ENCODE measurements at places on chromosomes 2 and 18.

DNA sequence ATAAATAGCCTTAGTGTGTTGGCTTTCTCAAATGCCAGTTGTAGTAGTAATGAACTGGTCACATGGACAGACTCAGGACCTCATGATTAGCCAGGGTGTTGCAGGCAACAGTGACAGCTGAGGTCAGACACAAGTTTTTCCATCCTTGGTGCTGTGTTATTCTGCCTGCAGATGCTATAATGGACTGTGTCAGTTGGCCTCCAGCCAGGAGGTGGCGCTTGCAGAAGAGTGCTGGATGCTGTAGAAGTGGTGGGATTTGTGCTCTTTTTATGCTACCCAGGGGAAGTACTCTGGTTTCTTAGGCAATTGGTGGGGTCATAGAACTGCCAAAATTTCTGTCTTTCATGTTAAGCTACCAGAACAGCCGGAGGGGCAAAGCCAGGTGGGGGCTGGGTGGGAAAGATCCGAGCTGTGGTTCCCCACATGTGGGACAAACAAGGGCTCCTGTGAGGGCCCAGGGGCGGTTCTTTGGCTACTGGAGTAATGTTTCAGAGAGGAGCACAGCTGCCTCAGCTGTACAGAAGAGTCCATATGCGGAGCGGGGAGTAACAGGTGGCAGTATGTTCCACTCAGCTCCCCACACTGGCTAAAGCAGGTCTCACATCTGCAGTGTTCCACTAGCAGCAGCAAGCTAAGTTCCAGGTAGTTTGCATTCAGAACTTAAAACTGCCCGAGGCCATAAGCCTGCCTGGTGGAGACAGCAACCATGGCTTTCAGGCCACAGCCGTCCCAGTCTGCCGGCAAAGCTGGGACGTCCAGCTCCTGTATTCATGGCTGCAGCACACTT, 104.4 kb downstream of the GULP1 start:
- no peak for DNase-seq

- DNase-seq = no peak
Measured at GRCh38 chr2:113174376-113174750, 592 bp downstream of the PSD4 start.

DNA sequence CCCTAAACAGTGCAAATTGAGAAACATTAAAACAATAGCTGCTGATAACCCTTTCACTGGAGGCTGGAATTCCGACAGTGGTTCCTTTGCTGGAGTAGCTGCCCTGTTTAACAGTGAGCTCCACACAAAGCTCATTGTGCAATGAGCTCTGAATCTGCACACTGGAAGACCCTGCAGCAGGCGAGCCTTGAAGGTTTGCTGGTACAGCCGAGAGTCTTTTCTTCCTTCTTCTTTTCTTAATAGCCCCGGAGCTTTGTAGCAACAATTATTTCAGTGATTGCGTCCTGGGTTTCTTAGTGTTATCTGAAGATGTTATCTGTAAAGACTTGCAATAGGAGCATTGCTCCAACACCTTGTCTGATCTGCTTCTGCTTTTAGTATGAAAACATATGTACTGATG, 50.8 kb upstream of the CXCR4 start:
- no peak for DNase-seq

DNA sequence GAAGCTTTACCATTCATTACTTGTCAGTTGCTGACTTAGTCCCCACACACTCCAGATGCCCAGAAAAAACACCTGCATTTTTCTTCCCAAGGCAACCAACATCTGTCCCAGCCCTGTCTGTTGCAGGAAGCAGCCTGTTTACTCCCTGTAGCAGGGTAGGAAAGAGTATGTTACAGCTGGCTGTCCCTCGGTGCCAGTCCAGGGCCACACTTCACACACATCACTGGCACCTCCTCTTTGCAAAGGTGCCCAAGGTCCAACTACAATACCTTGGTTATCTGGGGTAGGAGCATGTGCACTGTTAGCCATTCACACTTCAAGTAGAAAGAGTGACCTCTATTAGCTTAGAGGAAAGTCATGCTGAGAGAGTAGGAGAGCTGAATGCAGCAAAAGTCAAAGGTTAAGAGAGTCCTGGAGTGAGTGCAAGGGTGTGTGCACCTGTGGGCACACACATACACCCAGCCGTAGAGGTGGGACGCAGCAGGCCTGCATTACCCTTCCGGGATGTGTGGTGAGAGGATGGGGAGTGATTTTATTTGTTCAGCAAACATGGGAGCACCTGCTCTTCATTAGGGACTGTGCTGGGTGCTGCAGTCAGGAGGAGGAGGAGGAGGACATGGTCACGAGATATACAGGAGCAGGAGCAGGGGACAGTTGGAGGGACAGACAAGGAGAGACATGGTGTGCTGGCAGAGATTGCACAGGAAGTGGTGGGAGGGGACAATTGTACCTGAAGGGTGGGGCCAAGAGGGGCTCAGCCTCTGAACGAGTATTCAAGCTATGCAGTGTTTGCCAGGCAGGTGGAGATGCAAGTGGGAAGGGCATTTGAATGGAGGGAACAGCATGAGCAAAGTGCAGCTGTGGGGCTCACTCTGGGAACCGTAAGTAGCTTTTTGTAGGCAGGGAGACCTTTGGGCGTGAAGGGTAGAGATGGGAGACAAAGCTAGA, 69.8 kb downstream of the TSN start:
- no peak for DNase-seq

DNA sequence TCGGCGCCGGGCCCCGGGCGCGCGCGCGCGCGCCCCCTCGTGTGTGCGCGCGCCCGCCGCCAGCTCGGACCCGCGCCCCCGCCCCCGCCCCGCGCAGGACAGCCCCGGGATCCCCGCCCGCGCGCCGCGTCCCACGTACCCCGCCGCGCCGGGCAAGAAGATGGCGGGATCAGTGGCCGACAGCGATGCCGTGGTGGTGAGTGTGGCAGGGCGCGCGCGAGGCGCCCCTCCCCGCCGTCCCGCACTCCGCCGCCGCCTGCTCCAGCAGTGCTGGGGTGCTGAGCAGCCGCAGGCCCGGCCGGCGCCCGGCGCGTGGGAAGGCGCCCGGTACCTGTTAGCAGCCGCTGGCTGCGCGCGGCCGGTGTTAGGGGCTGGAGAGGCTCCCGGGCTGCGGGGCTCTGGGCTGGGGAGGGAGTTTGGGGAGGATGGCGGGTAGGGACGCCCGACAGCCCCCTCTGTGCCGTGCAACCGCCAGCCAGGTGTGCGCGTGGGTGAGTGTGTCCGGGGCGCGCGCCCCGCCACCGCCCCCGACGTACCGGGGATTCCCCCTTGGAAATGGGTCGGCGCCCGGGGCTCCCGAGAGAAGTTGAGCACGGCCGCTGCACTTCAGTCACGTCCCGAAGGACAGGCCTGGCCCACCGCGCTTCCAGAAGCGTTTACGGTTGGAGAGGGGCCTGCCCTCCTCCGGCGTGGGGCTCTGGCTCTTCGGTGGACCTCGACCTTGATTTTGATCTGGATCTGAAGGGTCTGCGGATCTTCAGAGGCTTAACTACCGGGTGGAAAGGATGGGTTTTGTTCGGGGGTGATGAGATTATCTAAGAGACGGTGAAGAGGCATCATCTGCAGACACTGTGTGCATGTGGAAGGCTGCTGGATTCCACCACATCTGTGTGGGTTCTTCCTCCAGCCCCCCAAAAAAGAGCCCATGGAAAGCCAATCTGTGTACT, 697 bp downstream of the LGALSL start:
- no peak for DNase-seq

- DNase-seq = no peak
Measured at GRCh38 chr2:223084873-223085272, 32.9 kb downstream of the KCNE4 start.

- DNase-seq = no peak
Measured at GRCh38 chr2:60552078-60552850, 1.2 kb downstream of the BCL11A start.

DNA sequence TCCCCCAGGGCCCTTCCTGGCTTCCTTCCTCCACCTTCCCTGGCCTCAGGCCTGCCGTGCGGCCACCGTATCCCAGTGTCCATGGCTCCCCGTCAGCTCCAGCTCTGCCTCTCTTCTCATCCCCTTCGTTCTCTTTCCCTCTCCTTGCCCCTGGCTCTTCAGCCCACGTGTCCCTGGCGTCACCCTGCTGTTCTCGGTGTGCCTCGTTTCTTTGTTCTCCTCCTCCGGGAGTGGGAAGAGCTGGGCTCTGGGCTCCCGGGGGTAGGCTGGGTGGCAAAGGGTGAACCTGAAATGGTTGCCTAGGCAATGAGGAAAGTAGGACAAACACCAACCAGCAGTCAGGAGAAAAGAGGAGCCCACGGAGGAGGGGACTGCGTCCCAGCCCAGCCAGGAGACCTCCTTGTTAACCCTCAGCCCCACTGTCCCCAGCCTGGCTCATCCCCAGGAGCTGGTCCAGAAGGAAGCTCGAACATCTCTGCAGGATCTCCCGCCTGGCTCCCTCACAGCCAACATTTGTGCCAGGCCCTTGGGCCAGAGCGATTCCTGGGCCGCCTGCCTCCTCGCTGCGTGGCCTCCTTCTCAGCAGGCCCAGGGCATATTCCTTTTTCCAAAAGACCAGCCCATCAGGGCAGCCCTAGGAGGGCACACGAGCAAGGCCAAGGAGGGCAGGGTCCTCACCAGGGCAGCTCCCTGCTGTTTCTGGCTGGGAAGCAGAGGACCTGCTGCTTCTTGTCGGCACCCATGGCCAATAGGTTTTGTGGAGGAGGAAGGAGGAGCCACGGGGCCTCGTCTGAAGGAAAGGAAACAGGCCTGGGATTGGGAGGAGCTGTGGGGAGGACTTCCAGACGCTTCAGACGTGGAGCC, 30.9 kb upstream of the DNMT3A start:
- no peak for DNase-seq

GRCh38 chr2:109275120-109276012, 146.4 kb downstream of the SH3RF3 start:
- no peak for DNase-seq

GRCh38 chr2:153074207-153074606, 355.8 kb downstream of the ARL6IP6 start:
- no peak for DNase-seq

All from brain microvascular endothelial cell (primary cell).